ENCODE measurements at places on chromosomes 4 and X. TPM values are rescaled to one million over a fixed set of nuclear protein-coding genes. Genes with fewer than 3 reads are reported as not detected.

KIAA1210 gene
- total RNA-seq: under 0.01 TPM

BEX5 gene
- total RNA-seq: 47.3 TPM

TLL1 gene
- 0.78 TPM for total RNA-seq

DNA sequence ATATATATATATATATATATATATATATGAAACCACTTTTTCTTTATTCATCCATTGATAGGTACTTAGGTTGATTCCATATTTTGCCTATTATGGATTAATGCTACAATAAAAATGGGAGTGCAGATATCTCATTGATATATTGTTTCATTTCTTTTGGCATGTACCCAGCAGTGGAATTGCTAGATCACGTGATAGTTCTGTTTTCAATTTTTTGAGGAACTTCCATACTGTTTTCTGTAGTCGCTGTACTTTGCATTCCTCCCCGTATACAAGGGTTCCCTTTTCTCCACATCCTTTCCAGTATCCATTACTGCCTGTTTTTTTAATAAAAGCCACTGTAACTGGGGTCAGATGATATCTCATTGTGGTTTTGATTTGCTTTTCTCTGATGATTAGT lies 124.6 kb downstream of the GABRB1 start:
- no peak for DNase-seq

- DNase-seq: no peak
Measured at GRCh38 chr4:183541752-183542040, 36.8 kb downstream of the ING2 start.

DNA sequence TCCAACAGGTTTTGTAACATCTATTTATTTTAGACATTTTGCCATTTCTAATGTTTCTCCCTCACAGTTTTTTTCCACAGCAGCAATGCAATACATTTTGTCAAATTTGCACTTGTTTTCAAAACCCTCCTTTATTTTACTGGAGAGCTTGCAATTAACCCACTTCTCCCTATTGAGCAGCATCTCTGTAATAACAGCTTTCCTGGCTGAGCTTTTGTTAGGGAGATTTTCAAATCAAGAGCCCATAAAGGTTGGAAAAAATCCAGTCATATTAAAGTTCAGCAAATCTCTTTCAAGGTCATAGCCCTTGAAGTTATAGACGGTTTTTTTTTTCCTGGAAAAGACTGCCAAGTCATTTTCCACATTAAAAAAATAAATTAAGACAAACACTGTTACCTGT lies 450.6 kb upstream of the TENM3 start:
- DNase-seq: no peak

DNA sequence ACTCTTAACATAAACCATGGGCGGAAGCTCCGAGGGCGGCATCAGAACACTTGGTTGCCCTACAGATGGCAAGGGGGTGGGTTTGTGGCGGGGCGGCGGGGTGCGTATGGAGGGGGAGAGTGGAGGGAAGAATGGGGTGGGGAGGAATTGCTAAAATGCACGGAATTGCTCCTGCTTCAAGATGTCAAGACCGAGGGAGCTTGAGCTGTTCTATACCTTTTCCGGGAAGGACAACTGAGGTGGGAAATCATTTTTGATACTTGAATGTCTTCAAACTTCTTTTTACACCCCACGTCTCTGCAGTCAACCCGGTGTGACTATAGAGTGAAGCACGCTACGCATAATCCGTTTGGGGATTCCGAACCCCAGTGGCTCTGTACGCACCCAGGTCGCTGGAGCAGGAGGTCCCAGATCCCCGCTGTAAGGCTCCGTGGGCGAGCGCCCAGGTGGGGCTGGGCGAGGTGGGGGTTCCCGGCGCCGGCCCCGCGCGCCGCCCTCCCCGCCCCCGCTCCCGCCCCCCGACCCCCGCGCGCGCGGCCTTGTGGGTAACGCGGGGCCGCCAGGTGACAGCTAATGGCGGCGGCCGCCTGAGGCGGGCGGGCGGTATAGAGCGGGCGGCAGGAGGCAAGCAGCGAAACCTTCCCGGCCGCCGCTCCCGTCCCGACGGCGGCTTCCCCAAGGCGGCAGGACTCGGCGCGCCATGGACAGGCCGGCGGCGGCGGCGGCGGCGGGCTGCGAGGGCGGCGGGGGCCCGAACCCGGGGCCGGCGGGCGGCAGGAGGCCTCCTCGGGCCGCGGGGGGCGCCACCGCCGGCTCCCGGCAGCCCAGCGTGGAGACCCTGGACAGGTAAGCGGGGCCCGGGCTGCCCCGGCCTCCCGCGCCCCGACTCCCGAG lies at the start of gene MTMR1:
TSS of gene MTMR1 (plus strand) at position 566 of the 894 bp plus-strand sequence. CDS start at position 701, 135 bp downstream.
- DNase-seq: no peak

- DNase-seq: no peak
Measured at GRCh38 chrX:18422886-18423285, 2.5 kb upstream of the CDKL5 start.

- no peak for DNase-seq
Measured at GRCh38 chrX:27132862-27133261, 330.3 kb downstream of the PPP4R3C start.

Measured in occipital lobe (tissue), 3 donors.